ENCODE measurements at places on chromosomes 1 and 21.
A peak's percentile ranks its signal among the peaks of the same experiment; 100 is the strongest.

DNA sequence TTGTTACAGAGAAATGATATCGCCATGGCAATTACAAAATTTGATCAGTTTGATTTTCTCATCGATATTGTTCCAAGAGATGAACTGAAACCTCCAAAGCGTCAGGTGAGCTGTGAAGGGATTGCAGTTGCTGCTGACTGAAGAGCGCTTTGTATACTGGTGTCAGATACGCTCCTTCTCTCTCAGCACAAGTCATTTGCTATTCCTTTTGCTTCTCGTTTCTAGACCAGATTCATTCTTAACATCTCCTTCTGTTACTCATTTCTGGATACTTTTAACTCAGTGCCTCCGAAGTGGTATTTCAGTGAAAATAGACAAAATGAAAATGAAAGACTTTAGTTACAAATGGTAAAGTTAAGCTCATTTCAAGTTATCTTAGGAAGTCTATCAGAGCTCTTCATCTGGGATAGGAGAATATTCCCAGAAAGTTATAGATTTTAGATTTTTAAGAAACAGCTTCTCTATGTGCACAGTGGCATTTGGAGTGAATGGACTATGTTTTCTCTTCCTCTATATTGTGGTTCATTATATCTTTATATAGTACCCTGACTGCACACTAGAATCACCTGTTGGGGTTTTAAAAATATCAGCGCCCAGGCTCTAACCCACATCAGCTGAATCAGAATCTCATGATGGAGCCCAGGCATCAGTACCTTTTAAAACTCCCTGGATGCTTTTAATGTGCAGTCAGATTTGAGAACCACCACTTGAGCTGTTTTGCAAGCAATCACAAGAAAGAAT is 30.3 kb upstream of the KCNQ4 start:
- no peak for DNase-seq

DNA sequence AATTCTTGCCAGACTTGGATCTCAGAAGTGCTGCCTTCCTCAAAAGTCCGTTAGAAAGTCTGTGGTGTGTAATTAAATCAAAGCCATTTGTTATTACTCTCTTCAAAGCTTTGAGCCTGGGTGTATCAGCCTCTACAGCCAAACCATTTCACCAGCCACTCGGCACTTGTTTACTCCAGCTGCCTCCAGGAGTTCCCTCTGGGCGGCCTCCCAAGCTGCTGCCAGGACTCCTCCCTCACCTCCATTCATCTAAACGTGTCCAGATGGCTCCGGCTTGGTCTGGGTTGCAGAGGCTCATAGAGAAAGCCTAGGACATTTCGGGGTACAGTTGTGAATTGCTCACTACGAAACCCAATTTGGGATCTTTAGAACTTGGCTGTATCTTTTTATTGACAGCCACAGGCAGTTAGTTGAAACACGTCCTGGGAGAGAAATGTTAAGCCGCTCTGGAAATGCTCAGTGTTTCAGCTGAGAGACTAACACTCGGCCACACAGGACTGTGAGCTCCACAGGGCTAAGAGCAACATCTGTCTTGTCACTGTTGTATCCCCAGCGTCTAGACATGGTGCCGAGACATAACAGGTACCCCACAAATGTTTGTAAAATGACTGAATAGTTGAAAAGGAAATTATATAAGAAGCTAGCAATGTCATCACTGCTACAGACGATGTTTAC is 116.9 kb upstream of the NGF start:
- no peak for DNase-seq

DNA sequence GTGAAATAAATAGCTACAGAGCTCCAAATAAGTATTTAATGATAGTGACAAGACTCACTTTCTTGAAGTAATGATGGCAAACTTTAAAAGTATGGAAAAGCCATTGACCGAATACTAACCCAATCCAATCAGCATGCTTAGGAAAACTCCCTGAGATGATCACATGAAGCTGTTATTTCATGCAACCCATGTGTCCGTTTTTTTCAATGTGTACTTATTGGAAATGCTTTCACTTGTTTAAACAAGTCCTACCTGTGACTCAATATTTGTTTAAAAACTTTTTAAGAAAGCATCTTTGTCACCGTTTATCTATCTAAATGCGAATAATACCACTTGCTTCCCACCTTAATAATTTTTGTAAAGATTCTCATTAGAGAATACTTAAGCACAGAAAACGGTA is 185.8 kb downstream of the NRIP1 start:
- DNase-seq: peak; percentile 38

DNA sequence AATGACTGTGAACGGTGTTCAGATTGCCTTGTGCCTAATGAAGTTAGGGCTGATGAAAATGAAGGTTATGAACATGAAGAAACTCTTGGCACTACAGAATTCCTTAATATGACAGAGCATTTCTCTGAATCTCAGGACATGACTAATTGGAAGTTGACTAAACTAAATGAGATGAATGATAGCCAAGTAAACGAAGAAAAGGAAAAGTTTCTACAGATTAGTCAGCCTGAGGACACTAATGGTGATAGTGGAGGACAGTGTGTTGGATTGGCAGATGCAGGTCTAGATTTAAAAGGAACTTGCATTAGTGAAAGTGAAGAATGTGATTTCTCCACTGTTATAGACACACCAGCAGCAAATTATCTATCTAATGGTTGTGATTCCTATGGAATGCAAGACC is 96.6 kb downstream of the ZFYVE9 start:
- DNase-seq: peak; percentile 65

DNA sequence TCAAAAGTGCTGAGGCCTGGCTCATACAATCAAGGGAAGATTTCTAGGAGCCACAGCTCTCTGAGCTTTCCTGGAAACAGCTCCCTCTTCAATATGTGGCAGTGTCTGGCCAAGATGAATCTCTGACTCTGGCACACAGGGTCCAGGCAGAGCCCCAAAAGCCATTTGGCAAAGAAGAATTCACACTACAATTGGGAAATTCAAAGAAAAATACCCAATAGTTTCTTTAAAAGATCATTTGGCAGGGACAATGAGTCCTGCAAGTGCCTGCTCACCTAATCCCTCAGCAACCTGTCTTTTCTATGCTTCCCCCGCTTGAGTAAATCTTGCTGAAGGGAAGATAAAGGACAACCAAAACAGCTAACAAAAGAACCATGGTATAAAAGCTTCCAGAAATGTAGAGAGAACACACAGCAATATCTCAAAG is 124.6 kb downstream of the TGFBR3 start:
- DNase-seq: no peak

GRCh38 chr1:192235127-192235526 is 76.9 kb downstream of the RGS18 start:
- peak; percentile 53 for DNase-seq

- peak; percentile 26 for DNase-seq
These were observed 22.7 kb downstream of the CD55 start for GRCh38 chr1:207344221-207344620.

GRCh38 chr1:61082311-61083012 is at the start of gene NFIA:
TSS of gene NFIA (plus strand) at chr1:61082561.
- DNase-seq: peak; percentile 84

DNA sequence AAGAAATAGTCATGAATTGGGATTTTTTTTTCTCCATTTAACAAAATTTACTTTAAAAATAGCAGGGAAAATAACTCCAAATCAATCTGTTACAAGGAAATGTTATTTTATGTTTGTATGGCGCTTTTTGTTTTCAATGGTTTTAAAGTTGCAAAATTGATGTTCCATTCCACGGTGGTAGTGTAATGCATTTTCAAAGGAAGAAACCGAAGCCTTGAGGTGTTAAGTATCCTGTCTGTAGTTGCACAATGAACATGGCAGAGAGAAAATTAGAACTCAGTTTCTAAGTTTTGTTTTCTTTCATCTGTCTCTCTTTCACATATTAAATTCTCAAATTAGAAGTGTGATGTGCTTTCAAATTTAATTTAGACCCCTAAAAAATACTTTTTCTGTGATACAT is 841.8 kb downstream of the USP25 start:
- peak; percentile 84 for DNase-seq

GRCh38 chr1:5908461-5909375 is 83.5 kb downstream of the NPHP4 start:
- DNase-seq: no peak

DNA sequence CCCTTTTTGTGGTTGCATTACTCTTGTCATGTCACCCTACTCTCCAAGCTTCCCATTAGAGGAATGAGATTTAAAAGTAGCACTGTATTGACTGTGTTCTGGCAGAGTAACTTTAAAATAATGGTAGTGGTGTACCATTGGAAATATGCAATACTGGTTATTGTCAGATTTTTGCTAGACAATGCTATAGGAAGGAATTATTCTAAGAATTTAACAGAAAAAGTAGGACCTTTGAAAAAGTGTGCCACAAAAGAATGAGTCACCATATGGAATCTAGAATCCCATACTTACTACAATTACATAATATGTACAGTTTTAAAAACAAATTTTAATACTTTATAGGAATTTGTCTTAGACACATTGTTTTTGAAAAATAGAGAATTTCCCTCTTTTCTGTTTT is 13.8 kb downstream of the MIER1 start:
- DNase-seq: peak; percentile 54

DNA sequence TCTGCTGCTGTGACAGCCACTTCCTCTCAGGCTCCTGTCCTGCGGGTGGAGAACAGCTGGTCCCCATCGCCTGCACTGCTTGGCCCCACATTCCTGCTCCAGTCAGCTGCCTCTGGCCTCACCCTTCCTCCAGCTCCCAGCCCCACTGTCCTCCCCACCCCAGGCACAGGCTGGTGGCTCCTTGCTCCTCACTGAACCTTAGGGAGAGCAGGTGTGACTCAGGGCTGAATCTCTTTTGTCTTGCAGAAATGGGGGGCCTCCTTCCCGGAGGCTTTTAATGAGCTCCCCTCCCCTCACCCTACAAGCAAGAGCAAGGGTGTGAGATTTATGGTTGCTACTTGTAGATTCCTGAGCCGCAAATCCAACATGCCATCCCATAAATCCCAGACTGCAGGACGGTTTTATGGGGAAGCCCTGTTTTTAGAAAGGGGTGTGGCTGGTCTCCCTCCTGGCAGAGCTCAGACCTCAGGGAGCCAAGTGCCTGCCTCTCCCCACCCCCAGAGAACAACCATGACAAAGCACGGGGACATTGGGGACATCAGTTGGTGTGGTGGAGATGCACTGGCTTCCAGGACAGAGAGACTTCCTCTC is 15.2 kb downstream of the CDK18 start:
- no peak for DNase-seq

- DNase-seq: peak; percentile 77
These were observed 62.7 kb downstream of the CENPF start for GRCh38 chr1:214665606-214666110.

GRCh38 chr1:36178471-36179219 is 22.7 kb downstream of the MAP7D1 start:
- no peak for DNase-seq

- no peak for DNase-seq
These were observed 41.4 kb upstream of the GJB5 start for GRCh38 chr1:34713443-34713842.

GRCh38 chr1:66943361-66943969 is 18.7 kb downstream of the MIER1 start:
- DNase-seq: no peak

- DNase-seq: no peak
These were observed 74.7 kb downstream of the KIFAP3 start for GRCh38 chr1:169999761-170000160.

DNA sequence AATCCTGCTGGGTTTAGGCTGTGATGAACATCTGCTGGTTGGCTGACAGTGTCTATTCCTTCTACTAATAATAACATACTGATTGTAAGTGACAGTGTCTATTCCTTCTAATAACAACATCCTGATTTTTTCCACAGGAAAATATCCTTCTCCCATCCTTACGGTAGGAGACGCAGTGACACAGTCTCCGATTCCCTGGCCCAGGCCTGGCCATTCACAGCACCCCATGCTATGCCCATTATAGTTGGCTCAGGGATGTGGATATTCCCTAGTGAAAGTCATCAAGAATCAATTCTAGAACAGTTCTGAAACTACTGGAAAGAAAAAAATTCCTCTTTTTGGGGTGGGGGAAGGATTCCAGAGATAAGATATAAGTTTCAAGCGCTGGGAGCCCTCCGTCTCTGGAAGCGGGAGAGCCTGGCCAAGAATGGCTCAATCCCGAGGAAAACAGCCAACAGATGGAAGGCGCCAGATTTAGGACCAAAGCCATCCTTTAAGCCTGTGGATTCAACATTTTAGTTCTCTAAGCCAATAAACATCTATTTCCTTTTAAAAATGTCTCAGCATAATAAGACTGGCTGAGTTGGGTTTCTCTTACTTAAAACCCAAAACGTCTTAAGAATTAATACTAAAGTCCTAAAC is 88.6 kb downstream of the GPATCH2 start:
- no peak for DNase-seq
